ENCODE measurements at places on chromosomes 5 and 9.

- DNase-seq = peak; percentile 82
Observed at GRCh38 chr5:82360022-82360421, 81.9 kb upstream of the RPS23 start.

DNA sequence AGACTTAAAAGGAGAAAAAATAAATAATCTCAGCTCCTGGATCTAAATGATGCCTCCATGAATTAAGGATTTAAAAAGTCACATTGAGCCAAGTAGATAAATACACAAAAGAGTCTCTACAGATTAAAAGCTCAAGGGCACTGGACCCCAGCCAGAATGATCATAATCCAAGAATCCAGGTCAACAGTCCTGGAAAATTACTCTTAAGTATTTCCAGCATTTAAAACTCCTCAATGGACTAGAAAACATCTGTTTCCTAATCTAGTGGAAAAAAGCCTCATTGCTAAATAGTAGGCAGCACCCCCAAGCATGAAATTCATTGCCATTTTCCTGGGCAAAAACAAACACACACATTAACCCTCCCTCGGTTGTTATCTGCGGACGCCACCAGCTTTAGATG, 96.8 kb downstream of the FRMD3 start:
- DNase-seq = no peak

- DNase-seq = no peak
Observed at GRCh38 chr5:145984072-145984471, 47.7 kb downstream of the SH3RF2 start.

GRCh38 chr9:99451112-99451606, 229.1 kb downstream of the SEC61B start:
- no peak for DNase-seq

GRCh38 chr9:112487008-112487798, 576 bp downstream of the KIAA1958 start:
- DNase-seq = peak; percentile 90

DNA sequence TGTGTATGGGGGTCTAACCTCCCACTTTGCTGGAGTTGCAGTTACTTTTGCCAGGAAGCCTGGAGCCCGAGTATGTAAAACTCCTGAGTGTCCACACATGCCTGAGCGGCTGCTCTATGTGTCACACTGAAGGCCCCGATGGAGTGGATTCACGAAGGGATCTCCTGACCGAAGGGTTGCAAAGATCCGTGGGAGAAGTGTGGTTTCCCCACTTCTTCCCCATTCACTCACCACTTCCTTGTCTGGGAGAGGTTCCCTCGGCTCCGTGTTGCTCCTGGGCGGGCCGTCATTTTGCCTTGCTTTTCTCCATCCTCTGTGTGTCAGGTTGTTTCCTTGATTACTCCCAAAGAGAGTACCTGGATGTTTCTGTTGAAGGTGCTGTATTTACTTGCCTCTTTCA, 16.2 kb upstream of the IL3 start:
- no peak for DNase-seq
